Activated B cell treated with CpG ODN at 0.5 μM for 24 hours (primary cell): ENCODE measurements at places on chromosomes 2 and 18.

GRCh38 chr2:64839844-64840243 is 149.4 kb upstream of the SLC1A4 start:
- DNase-seq, result no peak

GRCh38 chr2:231965102-231965501 is 3.6 kb downstream of the DIS3L2 start:
- DNase-seq, result no peak

GRCh38 chr2:42858140-42859005 is 66.0 kb upstream of the HAAO start:
- DNase-seq, result no peak

DNA sequence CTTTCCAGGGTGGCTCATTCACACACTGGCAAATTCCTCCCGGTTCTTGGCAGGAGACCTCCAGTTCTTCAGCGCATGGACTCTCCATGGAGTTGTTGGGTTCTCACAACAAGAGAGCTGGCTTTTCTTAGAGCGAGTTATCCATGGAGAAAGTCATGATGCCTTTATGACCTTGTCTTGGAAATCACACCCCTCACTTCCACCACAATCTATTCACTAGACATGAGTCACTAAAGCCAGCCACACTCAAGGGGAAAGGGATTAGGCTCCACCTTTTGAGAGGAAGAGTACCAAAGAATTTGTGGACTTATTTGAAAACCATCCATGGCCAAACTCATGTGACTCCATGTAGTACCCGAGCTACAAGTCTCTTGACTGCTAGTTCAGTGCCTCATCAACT is 160.5 kb downstream of the SETBP1 start:
- DNase-seq, result no peak

- DNase-seq, result no peak
These were observed 89.9 kb downstream of the AP1S3 start for GRCh38 chr2:223747392-223748042.

- no peak for DNase-seq
These were observed 296 bp downstream of the TTC21B start for GRCh38 chr2:165953306-165953654.

DNA sequence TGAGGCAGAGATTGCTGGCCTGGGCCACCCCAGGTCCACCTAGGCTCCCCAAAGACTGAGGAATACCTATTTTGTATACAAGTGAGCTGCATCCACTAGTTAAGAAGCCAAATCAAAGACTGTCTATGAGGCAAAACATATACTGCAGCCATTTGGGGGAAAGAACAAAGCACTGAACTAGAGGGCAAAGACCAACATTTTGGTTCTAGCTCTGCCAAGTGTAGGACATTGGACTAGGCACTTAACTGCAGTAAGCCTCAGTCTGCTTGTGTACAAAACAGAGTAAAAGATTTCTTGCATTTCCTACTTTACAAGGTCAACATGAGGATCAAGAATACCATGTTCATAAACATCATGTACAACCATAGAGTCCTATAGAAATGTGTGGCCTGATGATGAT is 94.8 kb upstream of the CYP1B1 start:
- DNase-seq, result no peak

- DNase-seq, result no peak
These were observed 78.5 kb downstream of the CCDC85A start for GRCh38 chr2:56262241-56262640.

- DNase-seq, result no peak
These were observed 23.1 kb downstream of the SFTPB start for GRCh38 chr2:85644909-85645308.

- no peak for DNase-seq
These were observed 21.8 kb downstream of the HSPD1 start for GRCh38 chr2:197477797-197478196.

- no peak for DNase-seq
These were observed 68.8 kb downstream of the MAP4K4 start for GRCh38 chr2:101766337-101766736.

- DNase-seq, result no peak
These were observed 215.3 kb upstream of the CDH19 start for GRCh38 chr18:66819235-66819634.

DNA sequence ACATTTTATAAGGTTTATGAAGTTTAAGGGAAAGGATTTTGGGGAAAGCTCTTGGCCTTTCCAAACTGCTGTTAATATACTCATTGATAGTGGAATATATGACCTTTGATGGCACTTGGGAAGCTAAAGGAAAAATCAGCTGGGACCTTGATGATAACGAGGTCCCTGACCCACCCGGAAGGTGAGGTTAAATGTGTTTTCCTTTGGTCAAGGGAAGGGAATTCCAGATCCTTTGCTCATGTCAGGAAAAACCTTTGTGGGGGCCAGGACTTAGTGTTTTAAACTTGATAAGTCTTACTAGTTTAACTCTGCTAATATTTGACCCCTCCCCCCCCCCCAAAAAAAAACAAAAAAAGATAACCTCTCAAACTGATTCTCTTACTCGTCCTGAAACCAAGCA is 50.7 kb downstream of the CRIM1 start:
- no peak for DNase-seq

GRCh38 chr2:96584017-96584416 is 47.5 kb downstream of the ARID5A start:
- DNase-seq, result no peak
